ENCODE measurements at places on chromosomes 1 and 21.
A peak's percentile ranks its signal among the peaks of the same experiment; 100 is the strongest.

DNA sequence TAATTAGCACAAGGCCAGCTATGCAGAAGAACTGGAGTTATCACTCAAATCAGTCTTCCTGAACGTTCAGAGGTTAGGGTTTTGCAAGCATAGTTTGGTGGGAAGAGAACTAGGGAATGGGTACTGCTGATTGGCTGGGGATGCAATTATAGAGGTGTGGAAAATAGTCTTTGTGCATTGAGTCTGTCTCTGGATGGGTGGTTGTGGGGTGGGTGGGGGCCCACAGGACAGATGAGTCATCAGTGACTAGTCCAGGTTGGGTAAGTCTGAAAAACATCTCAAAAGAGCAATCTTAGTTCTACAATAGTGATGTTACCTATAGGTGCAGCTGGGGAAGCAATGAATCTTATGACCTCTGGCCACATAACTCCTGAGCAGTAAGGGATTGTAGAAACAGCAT is 89.7 kb upstream of the HMCN1 start:
- H3K36me3 ChIP-seq = no peaks in the 10 kb centered on the region
- H3K27me3 ChIP-seq = no peaks in the 10 kb centered on the region
- H3K4me3 ChIP-seq = no peak overlapping the region
- peaks cover 38% of the 10 kb centered on the region for H3K4me1 ChIP-seq

DNA sequence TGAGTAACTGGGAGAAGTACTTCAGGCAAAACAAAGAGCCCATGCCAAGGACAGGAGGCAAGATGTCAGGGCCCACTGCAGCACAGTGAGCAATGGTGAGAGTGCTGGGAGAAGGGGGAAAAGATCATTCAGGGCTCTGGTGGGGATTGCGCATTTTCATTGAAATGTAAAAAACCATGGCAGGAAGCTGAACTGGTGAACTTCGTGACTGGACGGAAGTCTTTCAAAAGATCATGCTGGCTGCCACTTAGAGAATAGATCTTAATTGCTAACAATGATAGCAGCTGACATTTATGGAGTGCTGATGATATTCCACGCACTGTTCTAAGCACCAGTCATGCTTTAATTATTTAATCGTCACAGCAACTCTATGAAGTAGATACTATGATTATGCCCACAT is 107.0 kb downstream of the TGFBR3 start:
- H3K36me3 ChIP-seq = no peaks in the 10 kb centered on the region
- no peaks in the 10 kb centered on the region for H3K27me3 ChIP-seq
- DNase-seq = no peak
- H3K4me3 ChIP-seq = no peak overlapping the region
- no peaks in the 10 kb centered on the region for H3K4me1 ChIP-seq

DNA sequence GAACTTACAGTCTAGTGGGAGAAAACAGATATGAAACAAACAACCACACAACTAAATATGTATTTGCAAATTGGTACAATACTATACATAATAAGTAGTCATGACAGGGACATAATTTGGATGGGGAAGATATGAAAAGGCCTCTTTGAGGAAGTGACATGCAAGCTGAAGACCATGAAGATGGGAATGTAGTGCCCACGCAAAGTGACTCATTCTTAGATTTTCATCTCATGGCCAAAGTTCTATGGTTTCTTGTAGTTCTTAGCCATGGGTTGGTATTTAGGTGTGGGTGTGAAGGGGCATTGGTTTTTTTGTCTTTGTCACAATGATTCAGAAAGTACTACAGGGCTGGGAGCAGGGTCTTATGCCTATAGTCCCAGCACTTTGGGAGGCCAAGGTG is 105.4 kb upstream of the FAM78B start:
- no peak overlapping the region for H3K27ac ChIP-seq
- DNase-seq = no peak
- no peaks in the 10 kb centered on the region for H3K4me1 ChIP-seq
- H3K27me3 ChIP-seq = no peaks in the 10 kb centered on the region

- no peaks in the 10 kb centered on the region for H3K36me3 ChIP-seq
- no peaks in the 10 kb centered on the region for H3K4me1 ChIP-seq
- H3K4me3 ChIP-seq = no peak overlapping the region
- DNase-seq = peak; percentile 33
- H3K27me3 ChIP-seq = no peaks in the 10 kb centered on the region
Measured at GRCh38 chr1:11337580-11338073, 64.6 kb downstream of the UBIAD1 start.

DNA sequence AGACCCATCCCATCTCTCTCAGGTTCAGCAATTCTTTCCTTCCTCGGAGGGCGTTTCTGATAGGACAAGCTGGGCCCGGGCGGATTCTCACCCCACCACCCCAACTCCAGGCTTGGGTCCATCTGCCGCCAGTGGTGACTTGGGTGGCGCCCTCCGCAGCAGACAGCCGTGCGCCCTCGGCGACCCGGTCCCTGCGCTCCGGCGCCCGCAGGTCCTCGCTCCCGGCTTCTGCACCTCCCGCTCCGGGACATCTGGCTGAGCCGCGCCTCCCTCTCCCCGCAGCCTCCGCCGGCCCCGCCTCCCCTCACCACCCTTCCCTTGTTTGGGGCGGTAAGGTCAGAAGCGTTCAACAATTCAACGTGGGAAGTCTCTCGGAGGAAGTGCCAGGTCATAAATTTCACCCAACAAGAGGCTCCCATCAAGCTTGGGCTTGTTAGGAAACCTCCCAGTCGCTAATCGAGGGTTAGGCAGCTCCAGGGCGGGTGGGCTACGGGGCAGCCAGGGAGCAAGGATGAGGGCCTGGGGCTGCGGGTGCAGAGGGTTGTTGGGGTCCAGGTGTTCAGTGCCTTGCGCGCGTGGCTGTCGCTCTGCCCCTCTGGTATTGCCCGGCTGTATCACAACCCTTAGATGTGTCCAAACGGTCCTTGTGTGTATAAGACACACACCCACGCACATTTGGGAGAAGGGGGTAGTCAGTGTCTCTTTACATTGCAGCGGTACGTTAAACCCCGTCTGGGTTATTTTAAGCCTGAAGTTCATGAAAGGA is 39.8 kb downstream of the OLIG1 start:
- H3K4me3 ChIP-seq = no peak overlapping the region
- no peaks in the 10 kb centered on the region for H3K36me3 ChIP-seq
- H3K27me3 ChIP-seq = peaks cover 28% of the 10 kb centered on the region
- no peak overlapping the region for H3K27ac ChIP-seq
- no peaks in the 10 kb centered on the region for H3K4me1 ChIP-seq
